ENCODE measurements at places on chromosomes 7 and 10.

DNA sequence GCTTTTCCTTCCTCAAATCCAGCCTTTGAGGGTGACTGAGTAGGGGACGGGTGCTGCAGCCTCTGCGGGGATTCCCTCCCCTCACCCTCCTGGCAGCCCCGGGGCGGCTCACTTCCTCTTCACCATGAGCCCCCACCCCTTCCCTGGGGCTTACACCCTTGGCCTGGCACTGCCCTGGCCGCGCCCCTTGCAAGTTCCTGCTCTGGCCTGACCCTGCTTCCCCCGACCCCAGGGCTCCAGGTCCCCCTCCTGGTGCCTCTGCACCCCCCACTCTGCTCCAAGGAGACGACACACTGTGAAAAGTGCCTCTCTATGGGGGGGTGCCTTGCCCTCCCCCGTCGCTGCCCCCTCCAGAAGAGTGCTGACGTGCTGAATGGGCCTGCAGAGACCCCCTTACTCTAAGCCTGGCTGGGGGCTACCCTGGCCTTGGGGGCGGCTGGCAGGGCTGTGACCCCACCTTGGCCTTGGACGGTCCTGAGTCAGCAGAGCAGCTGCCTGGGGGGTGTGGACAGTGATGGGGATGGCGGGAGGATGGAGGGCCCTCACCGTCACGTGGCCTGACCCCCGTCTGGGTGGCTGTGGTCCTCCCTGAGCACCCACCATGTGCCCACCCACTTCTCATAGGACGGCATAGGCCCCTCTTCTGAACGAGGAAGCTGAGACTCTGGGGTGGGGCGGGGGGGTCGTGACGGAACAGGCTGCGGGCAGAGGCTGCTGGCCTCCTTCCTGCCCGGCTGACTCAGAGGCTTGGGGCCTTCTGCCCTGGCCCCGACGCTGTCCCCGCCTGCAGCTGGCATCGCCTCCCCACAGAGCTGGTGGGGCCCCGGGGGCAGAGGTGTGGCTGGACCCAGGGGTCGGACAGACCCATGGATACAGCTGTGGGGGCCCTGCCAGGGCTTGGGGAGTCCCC, 9.8 kb downstream of the LFNG start:
- peak; percentile 61 for DNase-seq

DNA sequence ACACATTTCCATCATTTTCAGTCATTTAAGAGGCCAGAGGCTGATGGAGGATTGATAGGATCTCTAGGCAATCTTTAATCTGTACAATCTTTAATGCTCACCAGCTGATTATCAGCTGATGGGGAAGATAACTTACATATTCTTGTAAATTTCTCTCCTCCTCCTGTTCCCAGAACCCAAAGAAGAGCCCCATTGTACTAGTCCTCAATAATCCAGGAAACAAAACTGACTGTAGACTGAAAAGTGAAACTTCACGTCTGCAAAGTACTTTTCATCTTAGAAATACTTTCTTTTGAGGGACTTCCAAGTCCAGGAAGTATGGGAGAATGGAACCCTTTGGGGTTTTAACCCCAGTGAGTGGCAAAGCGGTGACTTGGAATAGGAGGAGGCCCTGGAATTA, 283.3 kb downstream of the FRMD4A start:
- no peak for DNase-seq

- no peak for DNase-seq
These were observed 184.0 kb upstream of the RNF32 start for GRCh38 chr7:156456503-156457115.

- no peak for DNase-seq
These were observed 114.1 kb downstream of the LHFPL3 start for GRCh38 chr7:104442481-104442880.
